ENCODE measurements at places on chromosomes 7 and 10. TPM values are rescaled to one million over a fixed set of nuclear protein-coding genes. Genes with fewer than 3 reads are reported as not detected.

The GJC3 gene
- total RNA-seq: not detected

The CYP3A5 gene
- 0.44 TPM for total RNA-seq

The CLDN4 gene
- total RNA-seq: 1.7 TPM

The POLR2J3 gene
- total RNA-seq: 33.3 TPM

The PLAU gene
- 114 TPM for total RNA-seq

The LRIT1 gene
- not detected for total RNA-seq

The MUC3A gene
- total RNA-seq: not detected
